Activated T-cell treated with anti-CD3 and anti-CD28 coated beads, Interleukin-2, amount 50 U/mL, for 4 hours (primary cell): ENCODE measurements at places on chromosomes 13 and 19. TPM values are rescaled to one million over a fixed set of nuclear protein-coding genes. Genes with fewer than 3 reads are reported as not detected.

CNN1 gene
- total RNA-seq, result 0.25 TPM

ZNF211 gene
- total RNA-seq, result 4.5 TPM

CEACAM16 gene
- total RNA-seq, result not detected

PPM1N gene
- 1.3 TPM for total RNA-seq

GRIN2D gene
- 0.13 TPM for total RNA-seq

RBM42 gene
- total RNA-seq, result 136 TPM
